ENCODE measurements at places on chromosomes 2 and 18.

- no peak for DNase-seq
Measured at GRCh38 chr18:6593142-6593885, 136.2 kb upstream of the ARHGAP28 start.

DNA sequence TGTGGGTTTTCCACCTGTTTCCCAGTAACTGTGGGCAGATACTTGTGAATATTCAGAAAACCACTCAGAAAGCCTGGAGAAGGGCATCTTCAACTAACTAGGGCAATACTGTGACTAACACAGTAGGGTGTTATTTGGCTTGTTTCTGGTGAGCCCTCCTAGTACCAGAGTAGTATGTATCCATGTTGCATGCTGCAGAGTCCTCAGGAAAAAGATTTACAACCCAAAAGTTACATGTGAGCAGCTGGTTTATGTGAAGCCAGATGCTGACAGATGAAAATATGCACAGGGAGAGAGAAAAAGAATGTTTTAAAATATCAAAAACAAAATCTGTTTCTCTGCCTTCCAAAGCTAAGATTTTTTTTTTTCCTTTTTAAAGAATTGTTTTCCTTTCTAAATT, 333.2 kb upstream of the UBE2E3 start:
- DNase-seq, result no peak

- DNase-seq, result no peak
Measured at GRCh38 chr2:12192762-12193161, 446.3 kb downstream of the LPIN1 start.

DNA sequence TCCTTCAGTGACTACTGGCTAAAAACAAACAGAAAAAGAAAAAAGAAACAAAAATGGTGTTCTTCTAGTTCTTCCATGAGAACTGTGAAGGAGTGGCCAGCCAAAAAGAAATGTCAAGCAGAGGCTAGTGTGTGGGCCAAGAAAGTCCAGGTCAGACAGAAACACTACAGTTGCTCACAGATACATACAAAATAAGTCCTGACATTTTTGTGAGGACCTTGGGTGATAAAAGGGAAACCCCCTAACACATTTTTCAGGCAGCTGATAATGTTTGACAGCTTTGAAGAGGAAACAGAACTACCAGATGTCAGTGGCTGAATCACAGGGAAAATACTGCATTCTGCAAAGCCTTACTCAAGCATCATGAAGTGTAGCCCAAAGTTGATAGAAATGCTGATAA, 28.1 kb downstream of the ARHGAP25 start:
- DNase-seq, result no peak

DNA sequence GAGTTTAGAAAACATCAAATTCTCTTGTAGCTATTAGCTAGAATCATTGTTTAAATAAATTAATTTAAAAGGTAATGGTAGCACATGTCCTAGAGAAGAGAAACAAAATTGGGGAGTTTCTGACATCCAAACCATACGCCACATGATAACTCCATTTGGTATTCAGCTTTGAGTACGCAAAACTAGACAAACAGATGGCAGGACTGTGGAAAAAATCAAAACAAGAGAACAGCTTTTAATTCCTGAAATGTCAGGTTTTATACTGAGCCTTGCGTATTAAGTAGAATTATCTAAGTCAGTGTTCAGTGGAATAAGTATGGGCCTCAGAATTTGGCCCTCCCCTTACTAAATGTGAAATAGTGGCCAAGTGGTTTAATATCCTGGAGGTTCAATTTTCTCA, 82.4 kb upstream of the PDE1A start:
- no peak for DNase-seq

GRCh38 chr2:178874529-178875240, 67.5 kb upstream of the TTN start:
- DNase-seq, result no peak

DNA sequence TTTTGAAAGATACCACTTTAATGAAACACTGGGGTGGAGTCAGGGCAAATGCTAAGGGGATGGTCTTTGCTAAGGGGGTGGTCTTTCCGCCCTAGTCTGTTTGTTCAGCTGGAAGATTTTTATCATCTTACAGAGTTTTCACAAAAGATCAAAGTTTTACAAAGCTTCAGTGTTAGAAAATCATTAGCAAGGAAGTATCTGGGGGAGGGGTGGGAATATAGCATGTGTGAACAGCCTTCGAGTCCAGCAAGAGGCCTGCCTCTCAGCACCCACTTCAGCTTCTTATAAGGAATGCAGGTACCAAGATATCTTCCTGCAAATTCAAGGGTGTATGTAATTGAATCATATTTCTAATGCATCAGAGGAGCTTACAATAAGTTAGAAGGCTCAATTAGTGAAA, 112.9 kb downstream of the RAPGEF4 start:
- DNase-seq, result no peak

- DNase-seq, result no peak
Measured at GRCh38 chr2:54568876-54569321, 112.8 kb downstream of the SPTBN1 start.

DNA sequence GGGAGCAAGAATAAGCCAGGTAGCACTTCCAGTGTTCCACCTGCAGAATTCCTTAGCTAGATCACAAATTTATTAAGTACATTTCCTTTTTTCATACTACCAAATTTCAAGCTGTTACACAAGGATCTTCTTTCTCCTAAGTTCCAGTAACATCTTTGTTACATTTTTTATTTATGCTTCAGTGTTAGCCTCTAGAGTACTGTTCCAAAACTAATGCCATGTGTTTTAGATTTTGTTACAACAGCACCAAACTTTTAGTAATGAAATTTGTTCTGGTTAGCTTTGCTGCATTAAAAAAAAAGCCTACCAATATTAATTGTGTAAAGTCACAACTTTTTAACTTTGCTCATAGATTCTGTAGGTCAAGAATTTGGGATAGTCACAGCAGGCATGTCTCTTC, 161.1 kb downstream of the CAMKMT start:
- no peak for DNase-seq

GRCh38 chr2:127592761-127593227, 53.2 kb upstream of the GPR17 start:
- no peak for DNase-seq

GRCh38 chr2:31249009-31249690, 15.2 kb downstream of the EHD3 start:
- no peak for DNase-seq

DNA sequence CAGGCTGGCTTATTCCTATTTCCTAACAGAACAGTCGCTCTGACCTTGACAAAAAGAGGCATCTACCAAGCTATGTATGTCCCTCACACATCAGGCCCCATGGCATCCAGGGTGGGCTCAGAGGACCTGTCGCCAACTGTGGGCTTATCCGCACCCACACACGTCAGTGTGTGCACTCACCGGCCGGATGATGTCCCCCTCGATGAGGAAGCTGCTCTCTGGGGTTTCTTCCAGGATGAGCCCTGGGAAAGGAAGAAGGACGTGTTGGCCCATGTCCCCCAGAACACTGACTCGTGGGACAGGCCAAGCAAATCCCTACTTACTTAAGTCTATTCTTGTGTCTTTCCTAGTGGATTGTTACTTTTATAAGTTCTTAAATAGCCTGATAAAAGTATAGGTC, 3.1 kb downstream of the ASTL start:
- DNase-seq, result no peak

GRCh38 chr2:18795906-18796305, 206.5 kb upstream of the NT5C1B start:
- no peak for DNase-seq

DNA sequence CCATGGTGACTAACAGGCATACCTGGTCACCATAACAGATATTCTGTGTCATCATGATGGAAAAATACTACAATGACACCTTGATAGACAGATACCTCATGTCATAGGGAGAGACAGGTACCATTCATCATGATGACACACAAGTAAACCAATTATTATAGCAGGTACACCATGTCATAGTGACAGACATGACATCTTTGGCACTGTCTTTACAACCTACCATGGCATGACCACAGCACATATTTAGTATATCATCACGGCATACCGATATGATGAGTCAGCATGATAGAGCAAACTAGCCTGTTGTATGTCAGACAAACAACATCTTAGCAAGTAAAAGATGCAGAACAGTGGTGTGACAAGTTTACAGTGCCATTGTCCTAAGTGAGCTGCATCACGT, 101.3 kb upstream of the KLHL29 start:
- no peak for DNase-seq

DNA sequence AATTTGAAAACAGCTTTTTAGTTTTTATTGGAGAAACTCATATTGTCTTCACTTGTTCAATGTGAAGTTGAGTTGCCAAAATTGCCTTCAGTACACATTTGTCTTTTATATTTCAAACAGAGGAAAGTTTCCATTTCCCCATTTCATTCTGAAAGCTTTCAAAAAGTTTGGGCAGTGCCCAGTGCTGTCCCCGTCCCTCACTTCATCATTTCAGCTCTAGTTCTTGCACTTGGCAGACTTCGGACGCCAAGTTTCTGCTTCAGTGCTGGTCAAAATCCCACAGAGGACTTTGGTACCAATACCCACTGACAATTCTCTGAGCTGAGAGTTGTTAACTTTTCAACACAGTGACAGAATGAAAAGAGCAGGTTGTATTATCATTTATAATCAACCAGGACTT, 43.4 kb upstream of the AQP4 start:
- DNase-seq, result no peak

GRCh38 chr2:54899576-54900200, 150.6 kb downstream of the RTN4 start:
- no peak for DNase-seq

DNA sequence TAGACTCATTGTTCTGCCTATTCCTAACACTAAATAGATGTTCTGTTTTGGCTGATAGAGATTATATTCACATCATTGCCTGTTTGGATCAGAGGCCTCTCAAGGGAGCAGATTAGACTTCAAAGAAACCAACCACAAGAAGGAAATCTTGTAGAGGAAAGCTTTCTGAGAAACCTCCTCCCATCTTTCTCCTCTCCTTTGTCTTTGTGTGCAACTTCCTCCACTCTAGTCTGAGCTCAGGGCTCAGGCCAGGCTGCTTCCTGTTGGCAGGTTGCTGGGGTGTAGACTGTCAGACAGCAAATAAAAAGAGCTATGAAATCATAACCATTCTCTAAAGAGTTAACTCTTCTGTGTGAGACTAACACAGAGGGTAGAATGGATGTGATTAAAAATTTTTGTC, 113.0 kb downstream of the TGFA start:
- no peak for DNase-seq

- no peak for DNase-seq
Measured at GRCh38 chr2:202555356-202555755, 79.4 kb upstream of the FAM117B start.

All from stimulated activated CD8-positive, alpha-beta memory T cell treated with anti-CD3 and anti-CD28 coated beads, Interleukin-4, amount 100 ng/mL, for 24 hours (primary cell).